ENCODE measurements at places on chromosomes 11 and 22.

DNA sequence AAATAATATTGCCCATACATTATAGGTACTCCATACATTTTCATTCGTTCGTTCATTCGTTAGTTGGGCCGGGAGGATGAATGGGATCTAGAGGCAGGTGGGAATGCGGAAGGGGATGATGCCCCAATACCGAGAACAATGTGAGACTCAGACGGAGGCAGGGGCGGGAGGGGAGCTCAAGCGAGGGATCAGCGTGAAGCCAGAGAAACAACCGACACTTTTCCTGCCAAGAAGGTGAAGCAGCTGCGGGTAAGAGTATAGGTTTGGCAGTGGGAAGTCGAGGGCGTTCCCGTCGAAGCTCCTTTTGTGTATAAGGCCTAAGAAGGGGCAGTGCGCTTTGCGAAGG lies 1.1 kb upstream of the ARHGEF17 start:
- no peak for ATAC-seq

GRCh38 chr11:97610000-97610399 lies 1220.2 kb downstream of the JRKL start:
- ATAC-seq, result no peak

GRCh38 chr22:25113316-25113721 lies 86.3 kb upstream of the CRYBB3 start:
- no peak for ATAC-seq

- no peak for ATAC-seq
These were observed 70.8 kb upstream of the TEAD1 start for GRCh38 chr11:12603143-12604088.
